ENCODE measurements at places on chromosomes 12 and 14.

GRCh38 chr12:3453206-3453989 is 37.6 kb upstream of the PRMT8 start:
- DNase-seq: no peak

- no peak for DNase-seq
Observed at GRCh38 chr12:90757957-90758356, 197.0 kb downstream of the CCER1 start.

- no peak for DNase-seq
Observed at GRCh38 chr14:56753396-56753795, 56.9 kb downstream of the OTX2 start.

GRCh38 chr12:131137836-131138637 is 184.3 kb downstream of the ADGRD1 start:
- DNase-seq: no peak

DNA sequence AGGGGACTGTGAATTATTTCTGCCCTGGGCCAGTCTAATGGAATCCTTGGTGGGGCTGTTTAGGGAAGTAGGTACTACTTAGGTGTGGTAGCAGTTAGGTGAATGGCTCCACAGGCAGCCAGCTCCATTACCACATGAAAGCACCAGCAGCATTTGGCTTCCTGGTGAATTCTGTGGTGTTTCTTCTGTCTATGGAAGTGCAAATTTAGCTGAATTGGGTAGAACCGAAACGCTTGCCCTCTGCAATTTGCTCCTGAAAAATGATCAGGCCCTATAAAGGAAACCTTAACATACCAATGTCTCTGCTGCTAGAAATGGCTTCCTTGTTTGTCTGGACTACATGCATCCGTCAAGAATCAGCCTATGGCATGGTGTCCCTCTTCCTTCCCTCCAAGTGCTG is 16.4 kb downstream of the FLRT2 start:
- DNase-seq: no peak

DNA sequence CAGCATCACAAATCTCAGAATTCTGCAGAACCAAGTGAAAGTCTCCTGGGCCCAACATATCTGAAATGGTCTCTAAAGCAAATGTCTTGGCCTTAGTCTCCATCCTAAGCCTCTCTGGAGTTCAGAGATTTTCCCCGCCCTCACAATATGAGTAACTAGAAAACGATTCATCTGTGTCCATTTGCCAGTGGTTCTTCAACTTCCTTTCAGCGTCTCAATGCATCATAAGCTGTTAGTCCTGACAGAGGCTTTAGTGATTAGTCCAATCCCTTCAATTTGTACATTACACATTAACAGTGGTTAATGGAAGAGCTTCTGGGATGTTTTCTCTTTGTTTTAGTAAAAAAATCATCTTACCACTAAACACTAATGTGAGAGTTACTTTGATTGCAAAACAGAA is 17.4 kb downstream of the NPC2 start:
- DNase-seq: no peak

GRCh38 chr12:19382111-19382526 is 57.2 kb upstream of the AEBP2 start:
- no peak for DNase-seq

GRCh38 chr12:53478865-53479264 is 20.4 kb downstream of the MAP3K12 start:
- no peak for DNase-seq

Measured in NCI-H146 (cell line).